ENCODE measurements at places on chromosomes 5 and 9.
A peak's percentile ranks its signal among the peaks of the same experiment; 100 is the strongest.

- no peak for DNase-seq
These were observed 25.7 kb downstream of the CPEB4 start for GRCh38 chr5:173913686-173914321.

DNA sequence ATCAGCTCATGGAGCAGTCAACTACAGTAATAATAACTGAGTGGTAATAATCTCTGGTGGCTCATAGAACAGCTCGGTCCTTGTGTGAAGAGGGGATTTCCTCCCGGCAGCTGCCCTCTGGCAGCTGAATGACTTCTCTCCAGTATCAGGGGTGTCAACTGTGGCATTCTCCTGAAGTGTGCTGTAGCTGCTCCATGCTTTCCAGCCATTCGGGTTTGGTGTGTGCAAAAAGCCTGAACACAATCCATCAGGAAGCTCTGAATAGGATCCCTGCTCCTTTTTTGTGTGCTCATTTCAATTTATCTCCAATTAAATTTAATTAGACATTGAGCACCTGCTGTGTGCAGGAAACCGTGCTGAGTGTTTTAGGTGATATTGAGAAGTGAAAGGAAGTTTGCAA lies 59.8 kb upstream of the BARX1 start:
- no peak for DNase-seq

DNA sequence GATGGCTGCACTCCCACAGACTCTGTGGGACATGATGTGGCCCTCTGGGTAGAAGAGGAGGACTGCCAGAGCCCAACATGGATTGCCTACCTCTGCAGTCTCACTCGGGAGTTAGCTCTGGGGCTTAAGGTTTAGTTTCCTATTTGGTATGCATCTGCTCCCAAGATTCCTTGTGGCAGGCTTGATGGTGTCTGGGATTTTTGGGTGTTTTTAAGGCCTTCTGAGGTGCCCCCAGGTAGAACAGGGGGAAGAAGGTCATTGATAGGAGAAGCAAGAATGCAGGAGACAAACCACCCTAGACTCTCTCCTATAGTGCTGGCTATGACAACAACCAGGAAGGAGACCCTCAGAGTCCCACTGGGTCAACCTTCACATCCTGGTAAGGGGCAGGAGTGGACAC lies 46.7 kb upstream of the CXCL14 start:
- DNase-seq: no peak

DNA sequence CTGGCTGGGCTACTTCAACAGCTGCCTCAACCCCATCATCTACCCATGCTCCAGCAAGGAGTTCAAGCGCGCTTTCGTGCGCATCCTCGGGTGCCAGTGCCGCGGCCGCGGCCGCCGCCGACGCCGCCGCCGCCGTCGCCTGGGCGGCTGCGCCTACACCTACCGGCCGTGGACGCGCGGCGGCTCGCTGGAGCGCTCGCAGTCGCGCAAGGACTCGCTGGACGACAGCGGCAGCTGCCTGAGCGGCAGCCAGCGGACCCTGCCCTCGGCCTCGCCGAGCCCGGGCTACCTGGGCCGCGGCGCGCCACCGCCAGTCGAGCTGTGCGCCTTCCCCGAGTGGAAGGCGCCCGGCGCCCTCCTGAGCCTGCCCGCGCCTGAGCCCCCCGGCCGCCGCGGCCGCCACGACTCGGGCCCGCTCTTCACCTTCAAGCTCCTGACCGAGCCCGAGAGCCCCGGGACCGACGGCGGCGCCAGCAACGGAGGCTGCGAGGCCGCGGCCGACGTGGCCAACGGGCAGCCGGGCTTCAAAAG lies 36.9 kb upstream of the TTC1 start:
- peak; percentile 67 for DNase-seq

DNA sequence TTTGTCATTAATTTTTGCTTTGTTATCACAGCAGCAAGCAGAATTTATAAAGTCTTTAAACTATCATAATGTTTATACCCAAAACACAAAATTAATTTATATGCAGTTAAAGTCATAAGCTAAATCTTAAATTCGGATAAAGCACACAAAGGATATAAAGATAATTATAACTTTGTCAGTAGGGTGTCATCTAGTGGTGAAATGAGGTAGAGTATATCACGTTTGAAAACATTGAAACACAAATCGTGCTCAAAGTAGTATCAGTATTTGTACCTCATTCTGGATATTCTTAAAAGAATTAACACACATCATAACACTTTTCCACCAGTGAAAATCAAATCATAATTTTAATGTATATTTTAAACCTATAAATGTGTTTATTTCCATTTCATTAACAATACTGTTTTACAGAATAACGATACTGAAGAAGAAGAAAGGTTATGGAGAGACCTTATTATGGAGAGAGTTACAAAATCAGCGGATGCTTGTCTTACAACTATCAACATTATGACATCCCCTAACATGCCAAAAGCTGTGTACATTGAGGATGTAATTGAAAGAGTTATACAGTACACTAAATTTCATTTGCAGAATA lies 129.5 kb downstream of the NIPBL start:
- DNase-seq: peak; percentile 11

GRCh38 chr5:132235340-132235739 lies 7.7 kb upstream of the P4HA2 start:
- no peak for DNase-seq

DNA sequence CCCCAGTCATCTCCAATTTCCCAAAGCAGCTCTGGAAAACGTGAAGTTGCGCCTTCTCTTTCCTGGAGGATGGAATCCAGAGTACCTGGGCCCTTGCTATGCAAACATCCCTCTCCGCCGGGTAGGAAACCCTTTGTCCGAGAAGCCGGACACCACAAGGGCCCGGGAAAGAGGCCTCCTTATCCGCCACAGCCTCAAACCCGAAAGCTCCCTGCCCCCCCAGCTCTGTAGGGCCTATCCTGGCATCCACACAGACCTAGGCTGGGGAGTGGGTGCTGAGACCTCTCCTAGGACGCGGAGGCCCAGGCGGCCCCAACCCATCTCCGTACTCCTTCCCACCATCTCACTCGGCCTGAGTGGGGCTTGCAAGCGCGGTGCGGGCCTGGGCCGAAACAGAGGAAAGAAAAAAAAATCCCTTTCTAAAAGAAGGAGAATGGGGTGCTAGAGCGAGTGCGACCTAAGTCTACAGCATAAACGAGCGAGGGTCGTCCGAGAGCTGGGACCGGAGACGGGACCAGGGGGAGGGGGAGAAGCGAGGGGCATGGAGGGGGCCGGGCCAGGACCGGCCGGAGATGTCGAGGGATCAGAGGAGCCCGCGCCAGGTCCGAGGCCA lies 624 bp downstream of the FBXW11 start:
- DNase-seq: peak; percentile 18

DNA sequence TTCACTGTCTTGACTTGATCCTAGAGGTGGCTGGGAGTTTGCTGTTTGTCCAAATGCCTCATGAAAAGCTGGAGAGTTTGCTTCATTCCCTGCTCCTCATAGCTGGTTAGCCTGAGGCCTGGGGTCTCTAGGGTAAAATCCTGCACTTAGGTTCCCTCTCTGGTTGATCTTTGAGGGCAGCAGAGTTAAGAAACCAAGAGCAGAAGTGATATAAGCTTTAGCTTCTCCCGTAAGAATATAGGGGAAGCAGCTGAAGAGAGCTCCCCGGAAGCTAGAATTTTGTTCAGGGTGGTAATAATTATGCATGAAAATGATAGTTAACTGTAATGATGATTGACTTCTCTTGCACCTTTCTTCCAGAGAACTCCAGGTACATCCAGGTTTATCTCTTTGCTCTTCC lies 1.4 kb downstream of the FAM53C start:
- DNase-seq: no peak

GRCh38 chr5:88890070-88890781 lies 7.2 kb upstream of the MEF2C start:
- DNase-seq: no peak

- DNase-seq: peak; percentile 89
These were observed at the start of gene GPSM1 for GRCh38 chr9:136327304-136327974. TSS of gene GPSM1 (plus strand) at chr9:136327539. CDS start at chr9:136327696, 157 bp downstream.

- no peak for DNase-seq
These were observed 2.4 kb downstream of the CDKN2AIPNL start for GRCh38 chr5:134409321-134409720.

- no peak for DNase-seq
These were observed 117.9 kb downstream of the NXNL2 start for GRCh38 chr9:88652876-88653275.

GRCh38 chr5:156698323-156698722 lies 151.8 kb upstream of the PPP1R2B start:
- DNase-seq: no peak

DNA sequence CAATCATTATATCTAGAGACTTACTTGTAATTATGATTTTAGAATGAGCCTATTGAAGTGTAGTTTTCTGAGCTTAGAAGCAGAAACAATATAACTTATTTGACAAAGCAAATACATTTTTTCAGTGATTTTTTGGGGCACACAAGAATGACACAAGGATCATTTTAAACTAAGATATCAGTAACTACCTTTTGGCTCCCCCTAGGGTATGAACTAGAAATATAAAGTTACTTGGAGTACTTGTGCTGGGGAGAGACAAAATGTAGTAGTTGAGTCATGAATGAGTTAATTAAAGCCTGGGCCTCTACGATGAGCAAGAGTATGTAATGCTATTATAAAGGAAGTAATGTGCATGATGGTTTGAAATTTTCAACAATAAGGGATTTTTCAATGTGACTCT lies 1244.1 kb upstream of the ACO1 start:
- DNase-seq: no peak

All from iPS-NIHi11 (cell line).